ENCODE measurements at places on chromosomes 1 and 21.

DNA sequence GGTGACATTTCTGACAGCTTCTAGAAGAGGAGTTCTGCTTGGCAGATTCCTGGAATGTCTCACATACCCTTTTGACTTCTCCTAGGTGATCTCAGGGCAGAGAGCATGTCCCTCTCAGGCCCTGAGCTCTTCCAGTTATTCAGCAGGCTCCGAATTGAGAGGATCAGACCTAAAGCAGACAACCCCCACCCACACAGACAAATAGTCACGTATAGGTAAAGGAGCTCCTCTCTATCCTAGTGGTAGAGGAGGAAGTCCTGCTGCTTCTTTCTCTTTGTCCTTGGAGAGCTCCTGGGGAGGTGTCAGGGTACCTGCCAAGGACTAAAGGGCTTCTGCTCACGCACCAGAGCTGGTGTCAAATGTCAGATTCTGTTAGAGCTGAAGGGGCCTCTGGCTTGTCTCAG is 128.1 kb downstream of the IER5 start:
- no peak for DNase-seq

GRCh38 chr1:236888903-236889302 is 93.8 kb downstream of the MTR start:
- DNase-seq, result peak; percentile 32

DNA sequence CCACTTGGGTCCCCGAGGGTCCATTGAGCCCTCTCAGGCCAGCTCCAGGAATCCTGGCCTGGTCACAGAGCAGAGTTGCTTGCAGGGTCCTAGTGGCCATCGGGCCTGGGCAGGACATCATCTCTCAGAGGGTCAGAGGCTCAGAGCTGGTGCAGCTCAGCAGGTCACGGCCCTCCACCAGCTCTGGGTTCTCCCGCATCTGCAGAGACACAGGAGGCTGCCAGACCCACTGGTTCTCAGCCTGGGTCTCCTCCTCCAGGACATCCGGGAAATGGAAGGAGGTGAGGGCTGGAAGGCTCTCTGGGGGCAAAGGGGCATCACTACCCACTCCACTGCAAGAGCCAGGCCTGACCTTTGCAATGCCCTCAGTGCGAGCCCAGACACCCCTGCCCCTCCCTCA is 6.5 kb downstream of the TMEM54 start:
- DNase-seq, result no peak

- DNase-seq, result no peak
Measured at GRCh38 chr1:35605071-35605866, 32.2 kb downstream of the TFAP2E start.

DNA sequence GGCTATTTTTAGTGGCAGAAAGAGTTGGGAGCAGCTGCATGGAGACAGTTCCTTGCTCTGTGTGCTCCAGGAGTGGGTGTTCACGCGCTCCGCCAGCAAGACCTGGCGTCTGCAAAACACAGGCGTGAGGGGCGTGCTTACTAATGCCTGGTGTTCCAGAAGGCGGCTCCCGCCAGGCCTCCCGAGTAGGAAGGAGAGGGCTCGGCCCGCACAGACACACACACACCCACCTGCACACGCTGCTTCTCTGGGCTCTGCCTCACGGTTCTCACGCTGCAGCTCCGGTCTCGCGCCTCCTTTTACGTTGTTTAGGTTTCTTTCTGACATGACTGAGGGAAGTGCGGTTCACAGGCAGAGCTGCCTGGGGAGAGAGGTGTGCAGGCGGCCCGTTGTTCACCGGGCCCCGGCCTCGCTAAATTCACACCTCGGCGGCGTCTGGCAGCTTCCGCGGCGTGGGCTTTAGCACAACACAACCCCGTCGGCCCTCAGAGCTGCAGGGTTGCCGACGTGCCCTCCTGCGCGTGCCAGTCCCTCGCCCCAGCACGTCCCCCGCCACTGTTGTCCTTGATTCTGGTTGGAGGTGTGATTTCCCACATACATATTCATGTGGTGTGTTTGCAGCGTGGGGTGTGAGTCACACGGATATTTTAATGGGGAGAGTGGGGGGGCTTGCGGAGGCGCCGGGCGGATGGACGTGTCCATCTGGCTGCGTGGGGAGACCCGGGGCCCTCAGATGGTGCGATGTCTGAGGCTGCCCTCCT is 77.0 kb downstream of the SKI start:
- DNase-seq, result peak; percentile 45

- no peak for DNase-seq
Measured at GRCh38 chr1:82323144-82323841, 522.6 kb downstream of the ADGRL2 start.

- DNase-seq, result no peak
Measured at GRCh38 chr21:38810034-38810825, 4.5 kb downstream of the ETS2 start.

DNA sequence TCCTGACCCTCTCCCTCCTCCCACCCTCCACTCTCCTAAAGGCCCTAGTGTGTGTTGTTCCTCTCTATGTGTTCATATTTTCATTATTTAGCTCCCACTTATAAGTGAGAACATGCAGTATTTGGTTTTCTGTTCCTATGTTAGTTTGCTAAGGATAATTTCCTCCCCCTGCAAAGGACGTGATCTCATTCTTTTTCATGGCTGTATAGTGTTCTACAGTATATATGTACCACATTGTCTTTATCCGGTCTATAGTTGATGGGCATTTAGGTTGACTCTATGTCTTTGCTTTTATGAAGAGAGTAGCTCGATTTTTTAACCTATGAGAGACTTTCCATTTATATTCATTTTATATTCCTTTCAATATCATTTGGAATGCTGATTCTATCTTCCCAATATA is 7.9 kb upstream of the PTBP2 start:
- no peak for DNase-seq

Measured in amygdala (tissue), 56 donors.